ENCODE measurements at places on chromosomes 5 and 9. TPM values are rescaled to one million over a fixed set of nuclear protein-coding genes. Genes with fewer than 3 reads are reported as not detected.

GRCh38 chr9:70480405-70480980 is 66.0 kb upstream of the KLF9 start:
- DNase-seq, result no peak

DNA sequence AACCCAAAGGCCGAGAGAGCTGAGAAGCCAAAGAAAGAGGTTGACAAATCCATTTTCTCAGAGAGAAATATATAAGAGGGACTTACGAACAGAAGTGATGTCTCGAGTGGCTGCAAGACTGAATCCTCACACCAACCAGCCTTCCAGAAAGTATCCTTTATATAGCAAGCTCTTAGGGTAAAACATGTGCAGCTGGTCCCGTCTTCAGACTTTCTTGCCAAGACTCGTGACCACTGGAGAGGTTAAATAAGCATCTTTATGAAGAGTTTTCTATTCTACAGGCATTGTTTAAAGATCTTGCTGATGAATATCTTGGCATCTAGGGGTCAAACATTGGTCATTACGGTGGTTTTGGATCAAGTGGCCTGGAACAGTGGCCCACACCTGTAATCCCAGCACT is 16.9 kb upstream of the SLC22A4 start:
- DNase-seq, result no peak

DNA sequence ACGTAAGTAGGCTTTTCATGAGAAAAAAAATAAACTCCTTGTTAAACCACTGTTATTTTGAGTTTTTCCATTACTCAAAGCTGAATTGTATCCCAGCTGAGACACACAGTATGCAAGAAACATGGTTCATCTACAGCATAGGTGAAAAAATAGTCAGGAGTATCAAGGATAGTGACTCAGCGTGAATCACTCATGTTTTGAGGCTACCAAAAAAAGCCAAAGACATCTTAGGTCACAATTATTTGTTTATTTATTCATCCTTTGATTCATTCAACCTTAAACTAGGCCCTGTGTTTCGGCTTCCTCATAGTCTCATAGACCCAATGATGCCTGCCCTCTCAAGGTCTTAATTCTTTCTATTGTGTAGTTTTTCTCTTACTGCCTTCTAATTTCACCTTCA is 32.9 kb upstream of the STX17 start:
- DNase-seq, result no peak

DNA sequence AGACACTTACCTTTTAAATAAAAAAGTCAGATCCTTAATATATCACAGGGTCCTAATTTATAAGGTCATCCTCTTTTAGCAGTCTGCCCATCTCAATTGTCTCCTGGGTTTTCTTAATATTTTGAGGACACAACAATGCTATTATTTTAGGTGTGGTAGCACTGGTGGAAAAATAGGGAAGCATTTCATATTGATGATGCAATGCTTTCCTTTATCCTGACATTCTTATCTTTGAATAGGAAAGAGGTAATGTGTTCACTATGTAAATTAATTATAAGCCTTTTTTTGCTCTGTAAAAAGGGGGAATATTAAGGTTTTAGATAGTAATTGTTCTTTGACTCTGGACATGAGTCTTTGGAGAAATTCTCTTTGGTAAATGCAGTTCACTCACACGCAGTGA is 164.7 kb downstream of the YTHDC2 start:
- no peak for DNase-seq

DNA sequence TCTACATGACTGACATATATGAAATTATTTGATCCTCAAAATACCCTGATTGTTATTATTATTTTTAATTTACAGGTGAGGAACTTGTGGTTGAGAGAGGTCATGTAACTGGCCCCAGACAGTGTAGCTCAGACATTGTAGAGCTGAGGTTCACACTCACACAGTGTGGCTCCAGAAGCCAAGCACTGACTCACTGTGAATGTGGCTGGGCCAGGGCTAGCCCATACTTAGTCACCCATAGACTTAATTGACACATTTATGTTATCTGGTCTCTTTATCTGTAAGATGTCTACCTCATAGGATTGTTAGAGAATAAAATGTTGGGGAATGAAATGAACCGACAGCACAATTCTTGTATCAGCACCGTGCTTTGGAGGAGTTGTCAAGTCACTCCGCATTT is 24.9 kb upstream of the CCDC112 start:
- no peak for DNase-seq

DNA sequence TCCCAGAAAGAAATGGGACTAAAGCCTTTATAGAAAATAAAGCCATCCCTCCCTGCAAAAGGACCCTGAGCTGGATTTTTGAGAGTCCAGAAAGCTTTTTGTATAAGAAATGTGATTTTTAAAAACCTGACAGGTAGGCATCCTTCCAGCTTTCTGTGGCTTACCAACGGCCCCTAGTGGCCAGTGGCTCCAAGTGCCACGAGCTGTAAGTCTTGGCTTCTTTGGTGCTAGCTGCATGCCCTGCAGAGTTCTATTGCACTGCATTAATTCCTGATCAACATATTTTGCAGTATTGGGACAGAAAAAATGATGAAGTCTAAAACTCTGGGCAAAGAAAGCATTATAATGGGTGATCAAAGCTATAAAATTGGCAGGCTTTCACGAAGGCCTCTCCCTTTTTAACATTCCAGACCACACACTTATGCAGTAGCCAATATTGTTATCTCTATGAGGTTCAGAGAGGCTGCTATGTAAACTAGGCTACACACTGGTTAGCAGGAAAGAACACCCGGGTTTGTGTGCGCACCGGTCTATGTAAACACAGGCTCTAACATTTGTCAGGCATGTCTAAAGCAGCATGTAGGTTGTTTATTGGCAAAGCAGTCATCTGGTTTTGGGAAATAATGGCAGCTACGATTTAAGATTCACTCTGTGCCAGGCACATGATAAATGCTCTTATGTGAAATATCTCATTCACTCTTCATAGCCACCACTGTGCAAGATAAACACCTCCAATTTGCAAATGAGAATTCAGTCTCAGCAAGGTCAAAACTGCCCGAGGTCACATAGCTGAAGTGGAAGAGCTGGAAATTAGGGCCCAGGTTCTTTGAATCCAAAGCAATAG is 55.2 kb downstream of the NMUR2 start:
- DNase-seq, result peak; percentile 15

DNA sequence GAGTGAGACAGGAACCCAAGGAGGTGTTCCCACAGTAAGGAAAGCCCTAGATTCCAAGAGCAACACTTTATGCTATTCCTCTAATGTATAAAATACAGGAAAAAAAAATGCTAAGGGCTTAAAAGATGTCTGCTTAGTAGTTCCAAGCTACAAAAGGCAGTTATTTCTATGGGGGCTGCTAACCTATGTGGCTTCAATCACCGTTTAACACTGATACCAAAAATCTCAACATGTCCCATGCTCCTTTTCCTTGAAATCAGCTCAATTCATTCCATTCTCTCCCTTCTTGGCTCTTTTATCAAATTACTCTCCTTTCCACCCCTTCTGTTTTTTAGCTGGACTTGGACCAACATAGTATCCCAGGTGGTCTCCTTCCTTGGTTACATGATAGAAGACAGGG is 20.6 kb downstream of the CCNH start:
- no peak for DNase-seq

DNA sequence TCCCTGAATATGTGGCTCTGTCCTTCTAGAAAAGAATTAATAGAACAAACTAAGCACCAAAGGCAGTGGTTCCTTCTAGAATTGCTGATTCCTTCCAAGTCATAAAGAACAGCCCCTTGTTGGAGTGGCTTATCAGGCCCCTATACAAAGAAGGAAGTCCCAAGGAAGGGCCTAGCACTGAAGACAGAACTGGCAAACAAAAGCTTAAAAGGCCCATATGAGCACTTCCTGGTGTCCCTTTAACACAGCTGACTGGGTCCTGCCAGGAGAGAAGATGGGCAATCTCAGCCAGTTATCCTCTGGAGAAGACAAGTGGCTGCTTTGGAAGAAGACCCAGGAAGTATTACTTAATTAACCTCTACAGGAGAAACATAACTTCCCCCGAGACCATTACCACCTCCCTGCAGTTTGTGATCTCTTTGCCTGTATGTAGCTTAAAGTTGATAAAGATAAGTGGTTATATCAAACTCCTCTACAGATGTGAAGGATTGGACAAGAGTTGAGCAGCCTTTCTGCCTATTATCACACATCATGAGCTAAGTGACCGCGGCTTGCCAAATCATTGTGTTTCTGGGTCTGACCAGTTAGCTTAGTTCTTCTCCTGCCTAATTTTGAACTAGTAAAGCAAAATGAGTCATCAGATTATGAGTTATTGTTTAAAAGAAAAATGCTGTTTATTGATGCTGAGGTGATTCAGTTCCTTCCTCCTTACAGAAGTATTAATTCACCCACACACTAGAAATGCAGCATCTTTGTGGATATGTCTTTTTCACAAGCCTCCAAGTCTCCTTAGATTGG is 13.3 kb upstream of the STING1 start:
- no peak for DNase-seq

DNA sequence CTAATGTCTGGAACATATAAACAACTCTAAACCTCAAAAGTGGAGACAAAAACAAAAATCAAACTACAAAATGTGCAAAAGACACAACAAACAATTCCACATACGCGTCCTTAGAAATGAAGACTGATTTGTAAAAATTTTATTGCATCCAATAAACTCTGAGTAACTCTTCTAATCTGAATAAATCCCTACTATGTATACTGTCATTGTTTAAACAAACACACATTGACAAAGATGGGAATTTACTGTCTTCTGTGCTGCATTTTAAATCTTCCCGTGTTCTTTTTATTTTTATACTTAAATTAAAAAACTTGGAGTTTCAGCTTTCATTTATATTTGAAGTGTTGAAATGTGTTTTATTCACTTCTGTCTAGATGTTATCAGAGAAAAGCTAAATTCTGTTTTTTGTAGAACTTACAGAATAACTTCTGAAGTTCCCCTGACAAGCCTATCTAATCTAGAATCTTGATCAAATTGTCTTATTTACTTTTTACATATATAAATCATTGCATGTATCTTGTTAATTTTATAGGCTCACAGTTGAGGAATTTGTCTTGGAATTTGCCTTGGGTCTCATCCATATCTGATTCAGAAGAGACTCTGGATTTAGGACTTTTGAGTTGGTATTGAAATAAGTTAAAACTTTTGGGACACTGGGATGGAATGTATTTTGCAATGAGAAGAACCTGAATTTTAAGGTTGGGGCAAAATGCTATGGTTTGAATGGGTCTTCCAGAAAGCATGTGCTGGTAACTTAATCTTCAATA is 2064.4 kb upstream of the C9orf72 start:
- no peak for DNase-seq

GRCh38 chr5:137828664-137829063 is 39.0 kb upstream of the MYOT start:
- DNase-seq, result no peak

DNA sequence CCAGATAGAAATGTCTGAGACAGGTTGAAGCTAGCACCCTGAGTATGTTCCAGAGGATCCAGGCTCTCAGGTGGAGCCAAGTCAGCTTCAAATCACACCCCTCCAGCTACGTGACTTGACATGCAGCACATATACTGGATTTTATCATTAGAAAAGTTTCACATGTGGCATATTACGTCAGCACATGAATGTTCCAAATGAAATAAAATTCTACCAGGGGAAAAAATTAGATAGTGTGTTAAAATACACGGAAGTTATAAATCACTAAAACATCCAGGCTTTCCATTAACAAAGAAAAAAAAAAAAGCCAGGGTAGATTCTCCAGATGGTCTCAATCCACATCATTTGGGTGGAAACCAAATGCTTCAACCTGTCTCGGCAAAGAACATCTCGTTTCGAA is 251.6 kb downstream of the MPDZ start:
- no peak for DNase-seq

GRCh38 chr9:21395778-21396717 is 10.8 kb upstream of the IFNA2 start:
- peak; percentile 21 for DNase-seq

Gene CAMK2A
- total RNA-seq, result not detected

Gene PCDHGB3
- 0.10 TPM for total RNA-seq

Gene ENTPD2
- total RNA-seq, result 32.5 TPM

Gene DNAJA1
- total RNA-seq, result 117 TPM

Gene RASEF
- total RNA-seq, result 0.12 TPM

Gene GIN1
- total RNA-seq, result 11.0 TPM
